ENCODE measurements at places on chromosomes 7 and 10.

DNA sequence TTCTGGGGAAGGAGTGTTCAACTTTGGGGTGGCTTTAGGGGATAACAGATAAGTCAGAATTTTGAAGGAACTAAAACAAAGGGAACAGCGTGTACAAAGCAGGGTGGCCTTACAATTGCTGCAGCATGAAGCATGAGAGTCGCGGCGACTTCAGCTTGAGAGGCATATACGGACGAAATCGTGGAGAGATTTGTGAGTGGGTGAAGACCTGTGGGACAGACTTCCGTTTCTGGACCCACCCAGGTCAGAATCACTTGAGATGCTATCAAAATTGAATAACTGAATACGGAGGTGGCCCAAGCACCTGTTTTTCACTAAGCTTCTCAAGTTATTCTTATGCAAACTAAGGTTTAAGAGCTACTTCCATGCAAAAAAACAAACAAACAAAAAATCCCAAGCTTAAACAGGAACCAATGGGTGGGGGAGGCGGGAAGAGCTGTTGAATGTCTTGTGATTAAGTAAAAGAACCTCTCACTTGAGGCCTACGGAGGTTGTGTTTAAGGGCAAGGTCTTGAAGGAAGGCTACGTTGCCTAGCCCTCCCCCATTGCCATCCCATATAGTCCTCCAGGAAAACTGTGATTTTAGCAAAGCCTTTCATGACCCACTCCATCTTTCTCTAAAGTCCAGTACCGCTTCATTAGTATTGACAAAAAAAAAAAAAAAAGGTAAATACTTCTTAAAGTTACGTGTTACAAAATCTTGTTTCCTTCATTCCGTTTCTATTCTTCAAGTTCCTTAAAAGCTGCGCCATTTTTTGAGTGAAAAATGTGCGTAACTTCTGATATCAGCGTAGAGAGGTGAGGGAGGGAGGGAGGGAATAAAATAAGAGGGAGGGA lies 1.3 kb upstream of the TRIM24 start:
- DNase-seq: no peak

DNA sequence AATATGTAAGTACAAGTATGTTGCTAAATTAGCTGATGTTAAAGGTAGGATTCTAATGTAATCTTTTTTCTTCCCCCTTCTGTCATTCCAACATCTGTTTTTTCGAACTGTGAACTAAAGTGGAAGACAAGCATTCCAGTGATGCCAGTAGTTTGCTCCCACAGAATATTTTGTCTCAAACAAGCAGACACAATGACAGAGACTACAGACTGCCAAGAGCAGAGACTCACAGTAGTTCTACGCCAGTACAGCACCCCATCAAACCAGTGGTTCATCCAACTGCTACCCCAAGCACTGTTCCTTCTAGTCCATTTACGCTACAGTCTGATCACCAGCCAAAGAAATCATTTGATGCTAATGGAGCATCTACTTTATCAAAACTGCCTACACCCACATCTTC lies 62.7 kb downstream of the WAC start:
- DNase-seq: no peak

DNA sequence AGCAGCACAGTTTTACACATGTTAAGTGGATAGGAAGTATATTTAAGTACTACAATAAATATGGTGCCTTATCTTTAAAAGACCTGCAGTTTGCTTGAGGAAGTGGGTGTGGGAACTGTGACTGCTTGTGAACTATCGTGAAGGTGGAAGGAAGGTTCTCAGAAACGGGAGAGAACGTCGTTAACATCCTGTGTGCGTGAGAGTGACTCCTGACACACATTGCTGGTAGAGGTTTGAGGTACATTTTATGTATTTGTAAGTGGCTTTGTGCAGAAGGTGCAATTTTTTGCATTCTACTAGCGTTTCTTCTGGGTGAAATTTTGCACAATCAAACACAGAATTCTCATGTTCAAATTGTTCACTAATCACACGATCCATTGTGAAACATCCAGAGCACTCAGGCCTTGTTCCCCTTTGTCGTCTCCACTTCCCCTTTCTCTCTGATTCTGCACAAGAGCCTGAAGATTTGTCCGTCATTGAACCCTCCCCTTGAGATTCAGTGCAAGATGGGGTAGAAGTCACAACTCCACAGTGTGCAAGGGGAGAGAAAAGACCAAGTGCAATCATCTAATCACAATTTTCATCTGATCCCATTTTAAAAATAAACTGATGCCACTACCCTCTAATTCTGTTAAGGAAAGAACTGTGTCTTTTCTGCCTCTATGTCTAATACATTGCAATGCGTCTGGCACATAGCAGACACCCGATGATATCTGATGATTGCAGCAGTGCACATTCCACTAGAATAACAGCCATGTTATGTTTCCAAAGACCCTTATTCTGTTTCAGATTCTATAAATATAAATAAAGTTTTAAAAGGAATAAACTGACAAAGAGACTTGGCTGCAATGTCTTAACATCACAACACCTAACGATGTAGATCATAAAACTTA lies 279.9 kb downstream of the NEBL start:
- DNase-seq: no peak

DNA sequence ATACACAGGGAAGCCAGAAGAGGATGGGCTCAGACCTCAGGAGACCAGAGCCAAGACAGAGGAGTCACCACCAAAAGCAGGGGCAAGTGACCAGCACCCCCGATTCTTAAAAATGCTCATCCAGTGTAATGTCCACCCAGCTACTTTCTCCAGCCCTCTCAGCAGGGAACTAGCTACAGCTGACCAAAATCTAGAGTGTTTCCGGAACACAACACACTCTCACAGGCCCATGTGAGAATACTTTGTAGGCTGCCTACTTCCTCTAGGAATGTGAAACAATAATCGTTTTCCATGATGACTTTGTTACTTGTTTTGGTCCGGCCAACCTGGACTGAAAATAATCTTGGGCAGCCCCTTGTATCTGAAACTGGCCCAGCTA lies 14.5 kb downstream of the PSAP start:
- no peak for DNase-seq

DNA sequence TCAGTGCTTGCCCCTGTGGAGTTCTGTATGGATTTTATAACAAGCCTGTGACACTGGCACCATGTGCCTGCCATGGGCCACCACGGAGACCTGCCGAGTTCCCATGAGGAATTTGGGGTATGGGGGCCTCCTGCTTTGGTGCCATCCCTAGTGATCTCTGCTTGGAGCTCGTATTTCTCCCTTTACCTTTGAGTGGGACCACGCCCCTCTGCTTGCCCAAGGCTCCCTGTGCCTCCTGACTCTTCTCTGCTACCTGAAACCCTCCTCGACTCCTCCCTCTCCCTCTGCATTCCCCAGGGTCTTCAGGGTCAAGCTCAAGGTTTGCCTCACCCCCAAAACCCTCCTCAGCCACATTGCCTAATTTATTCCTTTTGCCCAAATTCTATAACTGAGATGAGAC lies 225.0 kb downstream of the BUB3 start:
- DNase-seq: no peak
